ENCODE measurements at places on chromosomes 7 and 10. TPM values are rescaled to one million over a fixed set of nuclear protein-coding genes. Genes with fewer than 3 reads are reported as not detected.

Gene VPS26A
- 34.5 TPM for total RNA-seq

Gene DRGX
- not detected for total RNA-seq

Gene SFXN2
- total RNA-seq, result 7.1 TPM

Gene ATOH7
- not detected for total RNA-seq

Gene MINPP1
- 33.4 TPM for total RNA-seq

Gene A1CF
- total RNA-seq, result not detected

Gene NACAD
- 1.9 TPM for total RNA-seq

Gene MRPL32
- 74.0 TPM for total RNA-seq

Gene ITGB8
- total RNA-seq, result 8.5 TPM

Gene NUTM2A
- total RNA-seq, result 0.09 TPM

Gene OR2A42
- not detected for total RNA-seq

Gene FAM237B
- total RNA-seq, result not detected

Gene SSBP1
- 197 TPM for total RNA-seq

Gene SEMA3D
- total RNA-seq, result 20.4 TPM

Gene HOGA1
- total RNA-seq, result 0.85 TPM

Gene CHST15
- 99.0 TPM for total RNA-seq

Gene GHRHR
- not detected for total RNA-seq

Gene GPC2
- total RNA-seq, result 4.4 TPM

Gene CFAP43
- total RNA-seq, result not detected

Gene MMP21
- total RNA-seq, result 0.34 TPM

Gene GPR15LG
- total RNA-seq, result not detected

Gene ENKUR
- total RNA-seq, result 0.17 TPM

Gene GRM8
- 0.09 TPM for total RNA-seq

Gene CNNM1
- total RNA-seq, result not detected

Gene FAM25G
- not detected for total RNA-seq

Gene NAPEPLD
- total RNA-seq, result 6.4 TPM

Gene TMEM273
- total RNA-seq, result 49.9 TPM

Gene COPS6
- 59.1 TPM for total RNA-seq

Gene OR2A25
- not detected for total RNA-seq

Gene MRLN
- total RNA-seq, result not detected

Gene SPACDR
- total RNA-seq, result 0.34 TPM

Gene BICC1
- 2.6 TPM for total RNA-seq

Gene GSDME
- 17.7 TPM for total RNA-seq

Gene ZNF853
- 1.0 TPM for total RNA-seq

Gene OAT
- total RNA-seq, result 122 TPM

Gene IL2RA
- not detected for total RNA-seq

Gene NCF1
- not detected for total RNA-seq

Gene FZD8
- 25.6 TPM for total RNA-seq

Gene DMBT1
- not detected for total RNA-seq

Gene PCDH15
- total RNA-seq, result not detected

Gene THSD7A
- 38.8 TPM for total RNA-seq

Gene PVRIG
- not detected for total RNA-seq

Gene GIMAP1
- total RNA-seq, result 28.2 TPM

Gene ATRNL1
- 0.17 TPM for total RNA-seq

Gene GPR141
- total RNA-seq, result not detected

Gene PBLD
- total RNA-seq, result 4.4 TPM

Gene CARD11
- 1.1 TPM for total RNA-seq
